ENCODE measurements at places on chromosomes 16 and 17.

DNA sequence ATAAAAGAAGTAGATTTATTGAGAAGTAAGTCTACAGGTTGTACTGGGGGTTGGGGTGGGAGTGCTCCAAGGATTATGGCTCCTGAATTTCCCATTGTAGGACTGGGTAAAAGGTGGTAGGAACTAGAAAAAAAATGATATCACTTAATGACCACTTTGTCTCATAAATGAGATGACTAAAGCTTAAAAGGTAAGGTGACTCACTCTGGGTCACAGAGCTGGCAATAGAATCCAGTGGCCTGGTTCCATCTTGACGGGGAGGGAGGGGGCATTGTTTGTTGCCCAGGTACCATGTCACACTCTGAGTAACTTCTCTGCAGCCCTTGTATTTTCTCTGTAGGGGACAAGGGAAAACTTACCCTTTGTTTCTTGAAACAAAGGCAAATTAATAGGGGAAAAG lies 126.1 kb downstream of the PITPNC1 start:
- DNase-seq: no peak

- no peak for DNase-seq
These were observed 119.0 kb upstream of the HS3ST2 start for GRCh38 chr16:22694887-22695382.

- no peak for DNase-seq
These were observed 2.4 kb downstream of the CD7 start for GRCh38 chr17:82314727-82315605.

GRCh38 chr17:37117373-37118142 lies 168.8 kb downstream of the AATF start:
- DNase-seq: no peak

- DNase-seq: no peak
These were observed 214.7 kb downstream of the RPTOR start for GRCh38 chr17:80759377-80759673.

DNA sequence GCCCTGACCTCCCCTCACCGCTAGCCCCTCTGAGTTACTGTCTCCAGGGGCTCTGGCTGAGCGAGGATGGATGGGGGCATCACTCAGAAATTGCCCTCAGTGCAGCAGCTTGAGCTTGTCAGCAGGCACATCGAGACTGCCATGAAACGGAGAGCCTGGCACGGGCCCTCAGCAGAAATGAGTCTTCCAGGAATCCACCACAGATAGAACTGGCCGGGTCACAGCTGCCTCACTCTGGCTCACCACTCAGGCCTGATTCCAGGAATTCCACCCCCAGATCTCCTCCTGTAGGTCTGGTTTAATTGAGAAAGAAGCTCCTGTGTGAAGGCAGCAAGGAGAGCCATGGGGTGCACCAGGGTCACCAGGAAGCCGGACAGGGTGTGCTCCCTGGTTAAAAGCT lies 85.5 kb downstream of the GSG1L start:
- no peak for DNase-seq

GRCh38 chr17:35489944-35490343 lies 41.4 kb upstream of the SLFN13 start:
- DNase-seq: no peak

DNA sequence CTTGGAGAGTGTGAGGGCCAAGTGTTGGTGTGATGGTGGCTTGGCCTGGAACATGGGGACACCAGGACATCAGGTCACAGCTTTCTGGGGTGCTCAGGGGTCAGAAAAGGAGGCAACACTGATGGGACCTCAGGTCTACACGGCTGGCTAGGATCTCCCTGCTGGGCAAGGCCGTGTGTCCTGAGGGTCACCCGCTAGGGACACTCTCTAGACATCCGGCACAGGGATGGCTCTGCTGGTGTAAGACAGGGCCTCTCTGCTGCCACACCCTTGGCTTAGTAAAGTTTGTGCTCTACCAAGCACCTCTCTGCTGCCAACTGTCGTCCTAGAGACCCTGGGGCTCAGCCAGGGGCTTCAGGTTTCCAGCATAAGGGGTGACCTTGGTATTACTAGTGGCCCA lies 16.3 kb downstream of the SLC13A5 start:
- DNase-seq: no peak

- DNase-seq: no peak
These were observed 8.9 kb downstream of the CCL4 start for GRCh38 chr17:36112572-36112971.

DNA sequence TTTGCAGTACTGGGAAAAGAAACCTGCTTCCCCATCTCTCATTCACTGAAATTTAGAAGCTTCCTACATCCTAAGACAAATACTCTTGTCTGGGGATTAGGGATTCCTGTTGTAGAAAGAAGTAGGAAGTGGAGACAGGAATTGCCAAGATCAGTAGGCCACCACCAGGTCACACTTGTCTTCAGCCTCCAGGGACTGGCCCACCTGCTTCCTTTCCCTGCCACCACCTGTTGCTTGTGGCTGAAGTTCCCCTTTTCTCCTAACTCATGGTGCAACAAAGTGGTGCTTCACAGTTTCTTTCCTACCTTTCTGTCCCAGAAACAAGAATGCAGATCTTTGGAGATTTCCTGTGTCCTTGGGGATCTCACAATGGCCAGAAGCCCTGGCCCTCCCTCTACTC lies 82.4 kb downstream of the WNT3 start:
- no peak for DNase-seq

GRCh38 chr17:75950855-75951554 lies 10.2 kb upstream of the FBF1 start:
- no peak for DNase-seq

DNA sequence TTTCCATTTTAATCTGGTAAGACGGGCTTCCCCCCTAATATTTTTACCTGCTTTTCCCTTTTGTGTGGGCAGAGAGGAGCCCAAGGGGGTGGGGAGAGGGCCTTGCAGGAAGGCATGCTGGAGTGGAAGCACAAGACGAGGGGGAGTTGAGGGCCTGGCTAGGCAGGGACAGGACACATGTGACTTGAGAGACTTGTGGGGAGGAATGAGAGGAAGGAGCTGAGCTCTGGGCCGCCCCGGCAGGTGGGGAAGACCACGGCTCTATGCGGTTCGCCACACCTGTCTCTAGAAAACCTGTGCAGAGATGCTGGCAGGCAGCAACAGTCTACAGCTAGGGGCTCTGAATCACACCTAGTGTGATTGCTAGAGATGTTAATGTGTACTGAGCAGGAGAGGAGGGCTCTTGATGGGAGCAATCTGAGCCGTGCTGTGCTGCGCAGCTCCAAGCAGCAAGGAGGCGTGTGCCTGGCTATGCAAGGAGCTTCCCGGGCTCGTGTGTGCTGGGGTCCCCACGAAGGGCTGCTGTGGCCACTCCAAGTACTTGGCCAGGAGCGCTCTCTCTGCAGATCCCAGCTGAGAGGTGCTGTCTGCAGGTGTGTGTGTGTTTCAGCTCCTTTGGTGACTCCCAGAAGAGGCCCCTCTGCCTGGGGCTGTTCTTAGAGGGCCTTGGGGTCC lies 50.2 kb downstream of the PDPK1 start:
- no peak for DNase-seq

Data from activated CD4-positive, alpha-beta T cell treated with anti-CD3 and anti-CD28 coated beads, Interleukin-2, amount 50 U/mL, for 1 hour (primary cell).